ENCODE measurements at places on chromosomes 2 and 18.

DNA sequence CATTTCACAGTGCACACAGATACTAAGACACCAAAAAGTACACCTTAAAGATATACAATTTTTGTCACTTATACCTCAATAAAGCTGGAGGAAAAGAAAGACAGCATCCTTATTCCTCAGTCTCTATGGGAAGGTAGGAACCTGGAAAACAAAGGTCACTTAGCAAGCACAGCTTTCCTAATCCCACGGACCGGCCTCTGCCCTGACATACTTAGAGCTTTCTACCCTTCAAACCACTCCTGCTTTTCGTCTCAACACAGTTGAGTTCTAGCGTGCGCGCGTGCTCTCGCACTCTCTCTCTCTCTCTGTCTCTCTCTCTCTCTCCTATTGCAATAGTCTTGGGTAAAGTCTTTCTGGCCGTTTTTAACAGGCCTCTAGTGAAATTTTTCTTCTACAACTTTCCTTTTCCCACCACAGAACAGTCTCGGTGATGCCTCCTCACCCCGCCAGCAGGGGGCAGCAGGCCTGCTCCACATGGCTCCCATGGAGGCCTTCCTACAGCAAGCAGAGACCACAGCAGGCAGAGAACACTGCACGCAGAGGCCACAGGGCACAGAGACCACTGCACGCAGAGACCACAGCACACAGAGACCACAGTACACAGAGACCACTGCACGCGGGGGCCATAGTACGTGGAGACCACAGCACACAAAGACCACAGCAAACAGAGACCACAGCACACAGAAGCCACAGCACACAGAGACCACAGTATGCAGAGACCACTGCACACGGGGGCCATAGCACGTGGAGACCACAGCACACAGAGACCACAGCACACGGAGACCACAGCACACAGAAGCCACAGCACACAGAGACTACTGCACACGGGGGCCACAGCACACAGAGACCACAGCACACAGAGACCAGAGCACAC lies 106.9 kb downstream of the FBXO15 start:
- peak; percentile 56 for ATAC-seq

- ATAC-seq: no peak
Observed at GRCh38 chr2:27888790-27889189, 1.4 kb downstream of the RBKS start.

DNA sequence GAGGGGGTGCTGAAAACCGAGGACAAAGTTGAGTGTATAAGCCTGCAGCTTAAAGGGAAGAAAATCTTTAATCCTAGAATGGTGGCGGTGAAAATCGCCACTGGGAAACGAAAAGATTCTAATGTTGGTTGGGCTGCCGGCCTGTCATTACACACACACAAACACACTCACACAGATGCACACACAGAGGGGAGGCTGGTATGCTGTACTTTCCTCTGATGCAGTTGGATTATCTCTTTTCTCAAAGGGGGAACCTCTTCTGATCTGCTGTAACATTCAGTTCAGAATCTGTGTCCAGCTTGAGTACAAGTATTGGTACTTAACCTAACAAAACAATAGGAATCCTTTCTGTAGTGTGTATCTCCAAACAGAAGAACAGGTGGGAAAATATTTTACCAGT lies 39.0 kb downstream of the ANXA4 start:
- no peak for ATAC-seq

GRCh38 chr2:48651158-48651790 lies 33.6 kb downstream of the GTF2A1L start:
- no peak for ATAC-seq

DNA sequence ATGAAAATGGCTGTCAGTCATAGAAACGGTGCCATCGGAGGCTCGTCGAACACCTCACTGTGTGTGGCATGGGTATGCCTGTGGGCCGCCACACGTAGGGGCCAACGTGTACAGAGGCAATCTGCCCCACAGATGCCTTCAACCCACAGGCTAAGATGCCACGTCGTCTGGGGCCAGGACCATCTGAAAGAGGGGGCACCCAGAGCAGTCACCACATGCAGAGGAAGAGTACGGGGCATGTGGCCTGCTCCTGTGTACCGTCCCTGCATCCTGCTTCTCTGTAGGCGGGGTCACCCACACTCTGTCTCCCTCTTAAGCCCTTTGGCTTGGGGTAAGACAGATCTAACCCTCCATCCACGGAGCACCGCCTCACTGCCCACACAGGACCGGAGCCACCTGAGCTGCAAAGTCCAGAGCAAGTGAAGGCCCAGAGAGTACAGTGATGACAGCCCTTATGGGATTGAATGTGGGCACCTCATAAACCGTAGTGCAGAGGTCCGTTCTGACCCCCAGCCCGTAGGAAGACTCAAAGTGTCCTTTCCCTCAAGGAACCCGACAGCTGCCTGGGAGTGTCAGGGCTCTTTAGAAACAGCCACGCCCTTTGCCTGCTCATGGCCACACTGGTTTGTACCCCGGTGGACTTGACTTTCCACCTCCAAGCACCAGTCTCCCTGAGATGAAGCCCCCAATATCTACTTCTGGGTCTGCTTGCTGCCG lies 66.2 kb downstream of the TWIST2 start:
- no peak for ATAC-seq
